LHCN-M2 (cell line): ENCODE measurements at places on chromosomes 5 and 9.

DNA sequence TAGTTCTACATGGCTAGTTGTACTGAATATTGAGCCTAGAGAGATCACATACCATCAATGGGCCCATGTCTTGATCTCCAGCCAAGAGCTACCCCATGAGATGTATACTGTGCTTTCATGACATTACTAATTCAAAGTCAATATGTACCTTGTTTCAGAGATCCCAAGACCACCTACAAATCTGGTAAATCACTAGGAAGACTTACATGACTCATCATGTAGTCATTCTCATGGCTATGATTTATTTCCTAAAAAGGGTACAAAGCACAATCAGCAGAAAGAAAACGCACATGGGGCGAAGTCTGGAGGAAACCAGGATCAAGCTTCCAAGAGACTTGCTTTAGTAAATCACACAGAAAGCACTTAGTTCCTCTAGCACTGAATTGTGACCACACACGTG is 103.0 kb downstream of the PCSK5 start:
- DNase-seq, result peak; percentile 79

DNA sequence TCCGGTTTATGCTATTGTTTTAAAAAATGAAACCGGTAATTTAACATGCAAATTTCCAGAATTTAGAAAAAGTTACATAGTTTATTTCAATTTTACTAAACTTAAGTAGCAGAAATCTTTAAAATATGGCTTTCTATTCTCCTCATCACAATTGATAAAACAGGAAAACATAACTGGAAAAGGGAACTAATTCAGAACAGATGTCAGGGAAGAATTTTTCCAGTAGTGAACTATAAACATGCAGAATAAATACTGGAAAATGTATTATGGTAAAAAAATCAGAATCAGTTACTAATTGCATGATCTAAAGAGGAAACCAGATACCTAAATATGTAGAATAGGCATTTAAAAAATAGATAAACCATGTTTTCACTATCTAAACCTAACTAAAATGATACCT is 7.3 kb upstream of the NR4A3 start:
- no peak for DNase-seq

DNA sequence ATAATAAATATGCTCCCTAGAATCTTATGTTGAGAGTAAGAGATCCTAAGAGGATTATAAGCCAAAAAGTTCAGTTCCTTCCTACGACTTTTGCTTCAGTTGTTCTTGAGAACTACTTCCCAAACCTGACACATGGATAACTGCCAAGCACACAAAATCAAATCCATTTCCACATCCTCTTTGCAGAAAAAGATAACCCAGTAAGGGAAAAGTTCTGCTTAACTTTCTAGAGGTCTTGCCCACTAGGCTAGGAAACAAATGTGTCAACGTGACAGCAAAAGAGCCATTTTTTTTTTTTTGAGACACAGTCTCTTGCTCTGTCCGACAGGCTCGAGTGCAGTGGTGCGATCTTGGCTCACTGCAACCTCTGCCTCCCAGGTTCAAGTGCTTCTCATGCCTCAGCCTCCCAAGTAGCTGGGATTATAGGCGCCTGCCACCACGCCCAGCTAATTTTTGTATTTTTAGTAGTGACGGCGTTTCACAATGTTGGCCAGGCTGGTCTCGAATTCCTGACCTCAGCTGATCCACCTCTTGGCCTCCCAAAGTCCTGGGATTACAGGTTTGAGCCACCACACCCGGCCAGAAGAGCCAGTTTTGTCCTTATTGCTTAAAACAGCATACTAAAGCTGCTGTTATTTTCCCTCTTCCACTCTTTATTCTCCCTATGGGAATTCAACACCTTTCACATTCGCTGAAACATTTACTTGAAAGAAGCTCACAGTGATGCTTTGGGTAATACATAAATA is 24.2 kb downstream of the CSNK1A1 start:
- no peak for DNase-seq

DNA sequence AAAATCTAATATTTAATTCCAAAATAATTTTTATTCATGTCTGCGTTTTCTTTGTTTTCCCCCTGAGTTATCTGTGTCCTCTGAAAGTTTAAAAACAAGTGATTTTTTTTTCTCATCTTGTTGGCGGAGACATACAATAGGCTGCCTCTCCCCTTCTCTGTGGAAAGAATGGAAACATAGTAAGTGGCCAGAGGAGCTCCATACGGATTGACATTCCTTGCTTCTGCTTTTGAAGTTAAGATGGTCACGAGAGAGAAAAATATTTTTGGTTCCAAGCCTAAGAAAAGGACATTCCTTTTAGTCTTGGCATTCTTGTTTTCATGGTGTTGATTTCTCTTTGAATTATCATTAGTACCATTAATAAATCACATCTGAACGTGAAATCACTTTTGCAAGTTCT is 28.3 kb downstream of the ZNF462 start:
- no peak for DNase-seq

DNA sequence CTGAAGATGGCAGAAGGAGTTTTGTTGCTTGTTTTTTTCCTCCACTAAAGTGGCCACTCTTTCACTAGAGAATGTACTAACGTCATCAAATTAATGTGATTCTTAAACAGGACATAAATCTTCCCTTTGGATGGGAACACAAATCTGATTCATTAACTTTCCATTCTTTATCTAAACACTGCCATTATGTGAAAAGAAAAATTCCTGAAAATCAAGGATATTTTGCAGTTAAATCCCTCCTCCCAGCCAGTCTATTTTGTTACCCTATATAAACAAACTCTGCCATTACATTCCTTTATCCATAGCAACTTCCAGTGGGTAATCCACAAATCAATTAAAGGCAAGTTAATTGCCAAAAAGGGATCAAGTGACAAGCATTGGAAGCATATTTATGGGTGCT is 546.5 kb downstream of the PDE4D start:
- no peak for DNase-seq

DNA sequence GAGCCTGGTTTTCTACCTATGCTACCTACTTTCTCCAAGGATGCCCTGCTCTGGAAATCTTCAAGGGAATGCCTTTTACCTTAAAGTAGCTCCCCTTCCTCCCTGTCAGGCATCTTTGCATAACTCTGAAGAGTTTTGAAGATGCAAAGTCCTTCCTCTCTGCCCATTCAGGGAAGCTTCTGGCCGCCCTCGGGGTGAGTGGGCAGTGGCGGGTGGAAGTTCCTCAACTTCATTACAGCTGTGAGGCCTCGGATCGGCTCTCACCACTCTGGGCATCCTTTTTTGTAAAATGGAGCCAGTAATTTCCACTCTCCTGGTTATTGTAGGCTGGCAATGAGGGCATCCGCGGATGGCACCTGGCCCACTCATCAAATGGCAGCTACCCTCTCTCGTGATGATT is 31.7 kb upstream of the STXBP1 start:
- DNase-seq, result no peak

DNA sequence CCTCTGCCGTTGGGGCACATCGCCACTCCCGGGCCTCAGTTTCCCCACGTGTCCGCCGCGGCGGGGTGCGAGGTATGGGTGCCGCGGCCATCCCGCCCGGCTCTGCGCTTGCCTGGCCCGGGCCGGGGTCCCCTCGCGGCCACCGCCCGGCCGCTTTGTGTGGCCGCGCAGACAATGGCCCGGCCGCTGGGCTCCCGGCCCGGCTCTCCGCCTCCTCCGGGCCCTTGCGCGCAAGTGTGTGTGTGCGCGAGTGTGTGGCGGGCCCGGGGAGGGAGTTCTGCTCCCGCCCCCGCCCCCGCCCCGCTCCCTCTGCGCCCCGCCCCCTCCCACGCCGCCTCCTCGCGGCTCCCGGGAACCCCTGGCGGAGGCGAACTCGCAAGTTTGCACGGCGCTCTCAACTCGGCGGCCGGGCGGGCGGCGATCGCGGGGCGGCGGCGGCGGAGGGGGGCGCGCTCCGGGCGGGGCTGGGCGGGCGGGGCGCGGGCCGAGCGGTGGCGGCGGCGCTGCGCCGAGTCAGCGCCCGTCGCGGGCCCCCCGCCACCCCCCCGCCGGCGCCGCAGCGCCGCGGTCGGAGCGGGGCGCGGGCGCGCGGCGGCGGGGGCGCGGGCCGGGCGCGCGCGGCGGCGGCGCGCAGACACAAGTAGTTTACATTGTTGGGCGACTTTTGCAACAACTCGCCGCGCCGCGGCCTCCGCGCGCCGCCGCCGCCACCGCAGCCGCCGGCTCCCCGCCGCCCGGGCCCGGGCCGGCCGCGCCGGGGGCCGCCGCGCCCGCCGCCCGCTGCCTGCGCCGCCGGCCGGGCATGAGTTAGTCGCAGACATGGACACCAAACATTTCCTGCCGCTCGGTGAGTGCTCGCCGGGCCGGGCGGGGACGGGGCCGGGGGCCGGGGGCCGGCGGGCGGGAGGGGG is at the start of gene RXRA:
Gene RXRA, plus strand, starts transcription at position 643 of the 911 bp plus-strand sequence. Its CDS starts 177 bp downstream, at position 820.
- DNase-seq, result peak; percentile 79

- DNase-seq, result no peak
These were observed 54.2 kb upstream of the DPYSL3 start for GRCh38 chr5:147564124-147564486.

DNA sequence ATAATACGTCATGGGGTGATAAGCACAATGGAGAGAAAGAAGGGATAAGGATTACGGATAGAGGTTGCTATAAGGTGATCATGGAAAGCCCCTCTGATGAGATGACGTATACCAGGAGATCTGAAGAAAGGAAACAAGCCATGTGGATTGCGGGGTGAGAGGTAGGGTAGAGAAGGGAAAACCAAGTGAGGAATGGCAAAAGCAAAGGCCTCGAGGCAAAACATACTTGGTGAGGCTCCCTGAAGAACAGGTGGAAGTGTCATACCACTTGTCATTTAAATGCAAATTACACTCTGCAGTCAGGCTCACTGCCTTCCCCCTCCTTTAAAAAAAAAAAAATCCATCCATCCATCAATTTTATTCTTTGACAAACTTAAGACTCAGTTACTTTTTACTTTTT is 420.8 kb downstream of the RAB3C start:
- no peak for DNase-seq

DNA sequence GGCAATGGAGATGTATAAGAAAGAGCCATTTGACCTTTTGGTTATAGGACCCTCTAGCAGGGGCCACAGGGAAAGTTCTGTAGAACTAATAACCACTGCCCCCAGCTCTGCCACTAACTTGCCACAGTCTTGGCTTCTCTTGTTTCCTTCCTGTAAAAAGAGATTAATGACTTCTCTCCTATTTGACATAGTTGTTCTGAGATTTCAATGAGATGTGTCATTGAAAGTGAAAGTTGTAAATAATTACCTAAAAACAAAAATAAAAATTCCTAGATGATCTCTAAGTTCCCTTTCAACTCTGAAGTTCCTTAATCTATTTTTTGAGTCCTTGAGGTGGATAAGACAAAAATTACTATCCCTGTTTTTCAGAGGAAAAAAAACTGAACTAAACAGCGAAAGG is 1.4 kb upstream of the KIF12 start:
- DNase-seq, result no peak

- DNase-seq, result no peak
These were observed 12.1 kb upstream of the PCDHB1 start for GRCh38 chr5:141039061-141039460.

DNA sequence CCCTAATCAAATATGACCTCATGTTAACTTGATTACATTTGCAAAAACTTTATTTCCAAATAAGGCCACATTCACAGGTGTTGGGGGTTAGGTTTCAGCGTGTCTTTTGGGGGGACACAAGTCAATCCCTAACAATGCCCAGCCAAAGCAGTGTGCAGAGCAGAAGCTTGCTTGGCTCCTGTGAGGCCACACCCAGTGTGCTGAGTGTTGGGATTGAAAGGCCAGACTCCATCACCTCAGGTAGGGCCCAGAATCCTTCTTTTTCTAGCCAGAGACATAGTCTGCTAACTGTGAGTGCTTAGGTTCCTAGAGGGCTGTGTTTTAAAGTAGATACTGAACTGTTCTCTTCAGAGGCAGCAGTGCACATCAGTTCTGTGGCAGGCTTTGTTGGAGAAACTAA is 27.9 kb downstream of the KDM4C start:
- DNase-seq, result no peak

DNA sequence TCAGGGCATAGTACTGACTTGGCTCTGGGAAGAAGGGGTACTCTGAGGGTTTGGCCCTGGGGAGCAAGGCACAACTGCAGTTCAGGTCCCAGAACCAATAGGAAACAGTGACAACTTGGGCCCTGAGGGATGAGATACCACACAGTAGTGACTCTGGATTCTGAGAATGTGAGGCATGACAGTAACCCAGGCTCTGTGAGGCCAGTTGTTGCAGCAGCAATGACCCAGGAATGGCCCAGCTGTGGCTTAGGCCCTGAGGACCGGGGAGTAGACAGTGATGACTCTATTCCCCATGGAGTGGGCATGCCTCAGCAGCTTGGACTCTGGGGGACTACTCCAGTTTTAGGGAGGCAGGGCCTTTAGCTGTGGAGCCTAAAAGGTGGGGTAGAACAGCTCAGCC is 21.5 kb upstream of the NFIL3 start:
- no peak for DNase-seq

- no peak for DNase-seq
These were observed 1090.4 kb downstream of the PTPRD start for GRCh38 chr9:9522406-9522805.

DNA sequence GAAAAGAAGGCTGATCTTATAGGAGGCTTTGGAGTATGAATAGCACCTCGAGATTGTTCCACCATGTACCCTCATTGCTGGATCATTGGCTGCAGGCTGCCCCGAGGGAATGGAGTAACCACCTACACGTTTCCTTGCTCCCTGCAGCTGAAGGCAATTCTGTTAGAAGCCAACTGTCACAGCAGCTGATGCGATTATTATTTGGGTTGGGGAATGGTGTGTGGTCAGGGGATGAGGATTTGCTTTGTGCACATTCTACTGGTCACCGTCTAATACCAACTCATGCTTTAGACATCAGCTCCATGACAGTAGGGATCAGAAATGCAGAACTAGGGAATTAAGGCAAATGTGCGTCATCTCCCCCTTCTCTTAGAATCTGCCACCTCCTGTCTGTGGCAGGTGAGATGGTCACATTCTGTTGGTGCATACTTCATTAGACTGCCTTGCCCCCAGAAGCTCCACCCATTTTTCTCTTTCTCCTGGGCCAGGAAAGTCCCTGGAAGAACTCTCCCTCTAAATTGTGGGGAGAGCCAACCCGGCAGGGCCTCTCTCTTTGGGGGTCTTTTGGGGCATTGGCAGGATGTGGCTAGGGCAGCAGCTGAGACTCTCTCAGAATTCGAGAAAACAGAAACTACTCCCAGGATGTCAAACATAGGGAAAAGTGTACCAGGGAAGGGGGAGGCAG is 32.8 kb downstream of the NEUROG1 start:
- no peak for DNase-seq
